Activated CD4-positive, alpha-beta T cell treated with anti-CD3 and anti-CD28 coated beads, Interleukin-2, amount 10 ng/mL, durations not matched to agents 7 days and 5 days (primary cell): ENCODE measurements at places on chromosomes 6 and 20. TPM values are rescaled to one million over a fixed set of nuclear protein-coding genes. Genes with fewer than 3 reads are reported as not detected.

- DNase-seq: no peak
Observed at GRCh38 chr20:59748619-59749191, 144.4 kb downstream of the PHACTR3 start.

DNA sequence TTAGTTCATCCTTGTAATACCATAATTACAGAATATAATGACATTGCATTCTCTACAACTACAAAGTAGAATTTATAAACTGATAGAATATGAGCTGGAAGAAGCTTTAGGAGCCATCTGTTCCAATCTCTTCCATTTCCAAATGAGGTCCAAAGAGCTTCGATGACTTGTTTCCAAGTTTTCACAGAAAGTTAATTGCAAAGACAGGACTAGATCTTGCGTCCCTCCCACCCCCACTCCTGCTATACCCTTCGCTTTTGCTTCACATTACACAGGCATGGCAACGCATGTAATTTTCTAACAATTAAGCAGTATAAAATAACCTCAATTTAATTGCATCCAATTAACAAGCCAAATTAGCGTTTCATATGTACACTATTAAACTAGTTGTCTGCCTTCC, 7.0 kb downstream of the HIVEP2 start:
- DNase-seq: no peak

DNA sequence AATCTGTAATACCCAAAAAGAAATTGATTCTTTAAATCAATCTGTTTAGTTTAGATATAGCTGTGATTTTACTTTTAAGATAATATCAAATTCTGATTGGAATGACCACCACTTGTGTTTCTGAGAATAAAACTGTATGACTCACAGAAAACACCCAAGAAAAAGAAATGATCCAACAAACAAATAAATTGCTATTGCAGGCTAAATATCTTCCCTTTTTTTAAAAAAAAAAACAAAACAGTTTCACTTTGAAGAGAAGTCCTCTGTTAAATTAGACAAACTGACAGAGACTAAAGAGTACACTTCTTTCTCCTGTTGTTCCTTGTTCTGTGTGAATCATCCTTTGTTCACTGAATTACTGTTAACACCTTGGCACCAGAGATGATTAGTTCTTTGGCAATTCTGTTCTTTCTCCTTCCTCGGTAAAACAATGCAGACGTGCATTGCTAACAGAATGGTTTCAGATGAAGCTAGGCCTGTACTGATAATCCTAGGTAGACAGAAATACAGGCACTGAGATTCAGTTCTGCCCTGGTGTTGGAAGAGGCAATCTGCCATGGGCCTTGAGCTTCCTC, 895.2 kb upstream of the CITED2 start:
- no peak for DNase-seq

- DNase-seq: no peak
Observed at GRCh38 chr6:71029555-71029954, 72.7 kb upstream of the B3GAT2 start.

GRCh38 chr20:41534170-41534569, 84.0 kb downstream of the CHD6 start:
- no peak for DNase-seq

DNA sequence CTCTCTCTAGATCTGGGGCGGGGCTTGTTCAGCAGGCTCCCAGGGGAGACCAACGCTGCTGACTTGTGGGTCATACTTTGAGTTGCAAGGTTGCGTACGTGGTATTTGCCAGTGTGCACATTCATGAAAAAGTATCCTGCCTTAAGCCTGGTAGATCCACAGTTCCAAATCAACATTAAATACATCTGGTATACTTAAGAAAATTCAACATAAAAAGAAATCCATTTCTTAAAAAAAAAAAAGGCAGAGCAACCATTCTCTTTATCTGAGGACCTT, 81.4 kb downstream of the SLC22A3 start:
- no peak for DNase-seq

GRCh38 chr6:31727717-31728671, 1.1 kb downstream of the DDAH2 start:
- no peak for DNase-seq

- DNase-seq: no peak
Observed at GRCh38 chr6:29665942-29666825, 9.3 kb downstream of the MOG start.

DNA sequence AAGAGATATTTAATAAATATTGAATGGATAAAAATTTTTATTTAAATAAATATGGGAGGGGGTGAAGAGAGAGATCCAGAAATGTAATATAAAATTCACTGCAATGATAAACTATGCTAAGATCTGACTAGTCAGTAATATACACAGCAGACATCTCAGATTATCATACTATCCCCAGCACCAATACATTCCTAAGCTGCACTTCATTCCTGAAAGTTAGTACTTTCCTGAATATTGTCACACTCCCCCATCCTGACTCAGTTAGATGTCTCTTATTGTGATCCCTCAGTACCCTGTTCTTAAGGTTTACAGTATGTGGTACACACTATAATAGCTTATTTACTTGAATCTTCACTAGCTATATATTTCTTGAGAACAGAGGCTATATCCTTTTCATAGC, 88.3 kb upstream of the KCNQ5 start:
- DNase-seq: no peak

GRCh38 chr6:34149452-34149810, 3.5 kb upstream of the GRM4 start:
- no peak for DNase-seq

- DNase-seq: no peak
Observed at GRCh38 chr6:98310443-98310842, 523.9 kb upstream of the POU3F2 start.

GRCh38 chr6:6005051-6006005, 1.4 kb downstream of the NRN1 start:
- no peak for DNase-seq

DNA sequence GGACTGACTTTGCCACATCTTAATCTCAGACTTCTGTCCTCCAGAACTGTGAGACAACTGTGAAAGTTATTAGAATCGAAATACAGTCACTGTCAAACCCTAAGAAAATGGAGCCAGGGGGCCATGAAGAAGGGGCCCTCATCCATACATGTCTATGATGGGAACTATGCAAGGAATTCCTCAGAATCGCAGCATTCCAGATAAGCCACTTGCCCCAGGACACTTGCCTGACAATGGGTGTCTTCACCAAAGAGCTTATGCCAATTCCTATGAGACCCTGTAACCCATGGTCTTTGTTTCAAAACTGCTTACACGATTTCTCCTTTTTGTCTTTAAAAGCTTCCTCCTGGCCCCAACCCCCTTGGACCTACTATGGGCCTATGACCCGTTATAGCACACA, 90.4 kb upstream of the FOXP4 start:
- no peak for DNase-seq

- DNase-seq: no peak
Observed at GRCh38 chr6:12010635-12011275, 1.4 kb upstream of the HIVEP1 start.

DNA sequence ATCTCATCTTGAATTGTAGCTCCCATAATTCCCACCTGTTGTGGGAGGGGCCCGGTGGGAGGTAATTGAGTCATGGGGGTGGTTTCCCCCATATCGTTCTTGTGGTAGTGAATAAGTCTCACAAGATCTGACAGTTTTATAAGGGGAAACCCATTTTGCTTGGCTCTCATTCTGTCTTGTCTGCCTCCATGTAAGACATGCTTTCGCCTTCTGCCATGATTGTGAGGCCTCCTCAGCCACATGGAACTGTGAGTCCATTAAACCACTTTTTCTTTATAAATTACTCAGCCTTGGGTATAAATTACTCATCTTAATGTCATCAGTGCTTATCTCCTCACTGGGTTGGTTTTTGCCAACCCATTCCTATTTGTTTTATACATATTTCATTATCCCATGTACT, 142.0 kb upstream of the GMDS start:
- no peak for DNase-seq

Gene MAP7
- total RNA-seq: 2.3 TPM

Gene SLCO4A1
- 54.2 TPM for total RNA-seq

Gene DEFB115
- total RNA-seq: not detected

Gene RHAG
- not detected for total RNA-seq

Gene CASP8AP2
- 45.1 TPM for total RNA-seq
